Lower lobe of right lung (tissue), 2 donors: ENCODE measurements at places on chromosomes 5 and 9.
A peak's percentile ranks its signal among the peaks of the same experiment; 100 is the strongest.

DNA sequence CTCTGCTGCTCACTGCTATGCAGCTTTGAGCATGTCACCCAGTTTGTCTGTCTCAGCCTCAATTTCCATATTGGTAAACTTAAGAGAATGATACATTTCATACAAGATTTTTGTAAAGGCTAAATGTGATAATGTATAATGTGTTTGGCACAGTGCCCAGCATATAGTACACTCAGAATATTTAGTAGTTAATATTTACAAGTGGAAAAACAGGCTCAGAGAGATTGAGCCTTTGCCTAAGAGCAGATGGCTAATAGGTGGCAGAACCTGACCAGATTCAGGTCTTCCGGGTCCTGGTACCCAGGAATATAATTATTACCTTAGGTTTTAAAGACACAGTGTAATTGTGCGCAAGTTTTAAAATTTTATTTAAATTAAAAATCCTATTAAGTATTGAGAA lies 46.8 kb upstream of the KIAA1958 start:
- no peak for DNase-seq

DNA sequence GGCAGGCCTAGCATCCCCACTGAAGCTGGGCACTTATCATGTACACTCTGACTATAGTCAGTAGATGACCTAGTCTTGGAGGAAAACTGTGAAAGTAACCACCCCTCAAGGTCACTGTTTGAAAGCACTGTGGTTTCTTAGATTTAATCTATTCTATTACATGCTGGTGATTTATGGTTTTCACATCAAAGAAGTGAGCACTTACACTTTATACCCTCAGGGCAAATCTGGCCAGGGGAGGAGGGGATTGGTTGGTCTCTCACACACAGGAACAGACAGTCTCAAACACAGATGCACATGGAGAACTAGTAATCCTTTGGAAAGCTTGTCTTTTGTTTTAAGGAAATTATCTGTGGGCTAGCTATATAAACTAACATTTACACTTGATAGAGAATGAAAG lies 17.9 kb upstream of the SPIN1 start:
- no peak for DNase-seq

GRCh38 chr5:107661038-107661649 lies 9.6 kb downstream of the EFNA5 start:
- DNase-seq, result no peak

DNA sequence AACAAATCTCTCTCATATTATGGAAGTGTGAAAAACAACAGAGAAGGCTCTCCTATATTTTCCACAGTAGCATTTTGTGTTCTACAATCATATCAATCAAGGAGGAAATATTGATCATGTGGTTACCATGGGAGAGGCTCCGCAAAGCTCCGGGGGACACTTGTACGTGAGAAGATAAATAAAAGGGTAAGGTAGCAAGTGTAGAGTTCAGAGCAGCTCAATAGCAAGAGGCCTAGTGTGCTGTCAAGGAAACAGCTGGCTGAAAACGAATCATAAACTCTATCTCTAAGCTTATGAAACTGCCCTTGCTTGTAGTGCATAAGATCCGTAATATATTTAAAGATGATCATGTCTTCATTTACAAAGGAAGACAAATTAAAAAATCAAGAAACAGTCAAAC lies 57.5 kb downstream of the CDH18 start:
- no peak for DNase-seq

DNA sequence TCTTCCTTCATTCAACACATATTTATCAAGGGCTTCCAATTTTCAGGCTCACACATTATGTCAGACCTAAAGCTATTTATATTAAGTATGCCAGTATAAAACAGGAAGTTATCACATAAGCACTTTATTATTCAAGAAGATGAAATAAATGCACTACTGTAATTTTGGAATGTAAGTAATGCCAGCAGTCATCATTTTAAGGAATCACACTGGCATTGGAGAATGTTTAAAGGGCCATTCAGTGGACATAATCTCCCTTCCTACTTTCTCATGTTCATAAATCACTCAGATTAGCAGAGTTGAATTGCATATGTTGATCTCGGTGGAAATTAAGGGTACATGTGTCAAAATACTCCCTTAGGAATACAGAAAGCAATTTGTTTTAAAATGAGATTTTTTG lies 164.4 kb downstream of the GIN1 start:
- DNase-seq, result no peak

DNA sequence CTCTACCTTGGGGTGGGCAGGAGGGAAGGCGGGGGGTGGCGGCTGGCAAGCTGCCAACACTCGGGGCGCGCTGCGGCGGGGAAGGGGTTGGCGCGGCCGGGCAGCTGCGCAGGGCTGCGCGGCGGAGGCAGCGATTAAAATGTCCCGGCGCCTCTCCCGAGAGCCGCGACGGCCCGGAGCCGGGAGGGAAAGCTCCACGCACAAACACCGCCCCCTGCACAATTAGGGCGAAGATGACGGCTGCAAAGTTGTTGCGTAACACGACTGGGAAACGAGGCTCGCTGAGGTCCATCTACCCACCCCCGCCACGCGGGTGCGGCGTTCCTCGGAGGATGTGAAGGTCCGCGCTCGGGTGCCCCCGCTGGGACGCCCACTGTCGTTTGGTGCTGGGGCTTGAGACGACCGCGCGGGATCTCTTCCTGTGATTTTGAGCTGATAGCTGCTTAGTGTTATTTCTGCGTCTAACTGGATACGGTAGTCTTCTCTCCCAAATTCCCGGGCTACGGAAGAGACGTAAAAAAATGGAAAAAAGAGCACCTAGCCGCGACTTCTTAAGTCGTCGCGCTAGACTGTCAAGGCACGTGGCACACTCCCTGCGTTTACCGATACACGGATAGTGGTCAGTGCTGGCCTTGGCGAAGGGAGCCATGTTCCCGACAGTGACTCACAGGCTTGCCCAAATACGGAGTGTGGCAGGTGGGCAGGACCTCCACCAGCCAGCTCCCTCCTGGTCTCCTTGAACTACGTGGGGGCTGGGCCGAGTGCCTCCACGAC lies 958 bp upstream of the NFIL3 start:
- peak; percentile 92 for DNase-seq

- no peak for DNase-seq
Observed at GRCh38 chr9:122336189-122336588, 34.6 kb upstream of the PTGS1 start.

DNA sequence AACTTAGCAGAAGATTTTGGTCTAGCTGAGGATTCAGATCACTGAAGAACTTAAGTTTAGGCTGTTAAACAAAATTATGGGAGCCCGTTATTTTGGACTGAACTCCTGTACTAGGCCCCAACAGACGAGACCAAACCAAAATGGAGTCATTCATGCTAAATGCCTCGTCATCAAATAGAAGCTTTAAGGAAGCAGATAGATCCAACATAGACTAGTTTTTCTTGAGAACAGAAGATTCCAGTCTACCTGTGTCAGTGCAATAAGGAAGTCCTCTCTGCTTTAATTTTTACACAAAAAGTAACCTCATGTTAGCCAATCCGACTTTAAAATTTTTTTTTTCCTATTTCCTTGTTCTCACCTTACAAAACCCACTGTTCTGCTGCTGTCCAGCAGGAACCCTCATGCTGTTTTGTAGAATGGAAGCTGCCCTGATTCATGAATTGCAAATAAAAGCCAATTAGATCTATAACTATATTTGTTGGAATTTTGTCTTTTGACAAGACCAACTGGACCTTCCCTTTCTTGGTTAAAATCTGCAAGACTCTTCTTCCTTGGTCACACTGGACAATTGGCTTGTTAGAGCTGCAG lies 29.0 kb upstream of the GOLM1 start:
- DNase-seq, result no peak

DNA sequence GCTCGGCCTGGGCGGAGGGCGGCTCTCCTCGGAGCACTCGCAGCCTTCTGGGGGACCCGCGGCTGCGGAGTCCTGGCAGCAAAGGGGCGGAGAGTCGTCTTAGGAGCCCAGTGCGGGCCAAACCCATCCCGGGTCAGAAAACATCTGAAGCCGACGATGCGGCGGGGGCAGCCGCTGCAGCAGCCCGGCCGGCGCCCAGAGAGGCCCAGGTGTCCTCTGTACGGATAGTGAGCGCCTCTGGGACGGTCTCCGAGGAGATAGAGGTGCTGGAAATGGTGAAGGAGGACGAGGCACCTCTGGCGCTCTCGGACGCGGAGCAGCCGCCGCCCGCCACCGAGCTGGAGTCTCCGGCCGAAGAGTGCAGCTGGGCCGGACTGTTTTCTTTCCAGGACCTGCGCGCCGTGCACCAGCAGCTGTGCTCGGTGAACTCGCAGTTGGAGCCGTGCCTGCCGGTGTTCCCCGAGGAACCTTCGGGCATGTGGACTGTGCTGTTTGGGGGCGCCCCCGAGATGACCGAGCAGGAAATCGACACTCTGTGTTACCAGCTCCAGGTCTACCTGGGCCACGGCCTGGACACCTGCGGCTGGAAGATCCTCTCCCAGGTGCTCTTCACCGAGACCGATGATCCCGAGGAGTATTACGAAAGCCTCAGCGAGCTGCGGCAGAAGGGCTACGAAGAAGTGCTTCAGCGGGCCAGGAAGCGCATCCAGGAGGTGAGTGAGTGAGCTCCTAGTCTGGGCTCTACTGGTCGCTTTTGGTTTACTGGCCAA lies 1.2 kb downstream of the JMY start:
- peak; percentile 56 for DNase-seq

- no peak for DNase-seq
Observed at GRCh38 chr5:14706615-14707021, 42.1 kb downstream of the OTULIN start.

- DNase-seq, result peak; percentile 24
Observed at GRCh38 chr9:134632329-134632728, 9.3 kb upstream of the COL5A1 start.

DNA sequence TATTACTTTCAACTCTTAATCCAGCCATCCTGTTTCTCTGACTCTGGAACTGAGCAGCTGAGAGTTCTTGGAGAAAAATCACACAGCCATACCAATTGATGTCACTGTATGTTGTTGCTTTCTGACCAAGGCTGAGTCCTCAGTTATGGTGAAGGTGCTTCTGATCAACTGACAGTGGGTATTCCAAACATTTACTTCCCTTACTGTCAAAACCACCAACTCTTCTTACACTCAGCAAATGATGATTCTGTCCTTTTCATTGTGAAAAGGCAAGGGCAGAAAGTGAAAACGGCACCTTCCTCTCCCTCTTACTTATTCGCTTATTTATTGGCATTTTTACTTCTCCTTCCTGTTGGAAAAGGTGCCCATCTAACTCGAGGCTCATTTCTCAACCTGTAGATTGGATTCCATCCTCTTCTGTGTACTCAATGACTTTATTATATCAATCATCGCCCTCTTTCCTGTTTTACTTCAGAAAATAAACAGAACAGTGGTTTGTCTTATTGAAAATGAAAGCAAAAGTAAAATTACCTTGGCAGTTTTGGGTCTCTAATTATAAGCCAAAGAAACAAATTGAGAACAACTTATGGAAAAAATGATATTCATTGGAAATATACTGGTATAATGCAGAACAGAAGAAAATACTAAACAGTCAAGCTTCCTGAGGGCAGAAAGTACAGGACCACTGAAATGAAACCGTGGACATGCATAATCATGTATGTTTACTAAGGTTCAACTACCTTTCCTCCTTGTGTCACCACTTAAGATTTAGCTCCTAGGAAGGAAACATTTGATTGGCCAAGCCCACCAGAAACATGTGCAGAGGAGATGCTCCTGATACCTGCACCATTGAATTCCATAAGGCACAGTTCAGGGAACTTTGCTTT lies 104.5 kb upstream of the CHD1 start:
- DNase-seq, result no peak

- peak; percentile 30 for DNase-seq
Observed at GRCh38 chr5:1732945-1733344, 66.7 kb downstream of the MRPL36 start.

DNA sequence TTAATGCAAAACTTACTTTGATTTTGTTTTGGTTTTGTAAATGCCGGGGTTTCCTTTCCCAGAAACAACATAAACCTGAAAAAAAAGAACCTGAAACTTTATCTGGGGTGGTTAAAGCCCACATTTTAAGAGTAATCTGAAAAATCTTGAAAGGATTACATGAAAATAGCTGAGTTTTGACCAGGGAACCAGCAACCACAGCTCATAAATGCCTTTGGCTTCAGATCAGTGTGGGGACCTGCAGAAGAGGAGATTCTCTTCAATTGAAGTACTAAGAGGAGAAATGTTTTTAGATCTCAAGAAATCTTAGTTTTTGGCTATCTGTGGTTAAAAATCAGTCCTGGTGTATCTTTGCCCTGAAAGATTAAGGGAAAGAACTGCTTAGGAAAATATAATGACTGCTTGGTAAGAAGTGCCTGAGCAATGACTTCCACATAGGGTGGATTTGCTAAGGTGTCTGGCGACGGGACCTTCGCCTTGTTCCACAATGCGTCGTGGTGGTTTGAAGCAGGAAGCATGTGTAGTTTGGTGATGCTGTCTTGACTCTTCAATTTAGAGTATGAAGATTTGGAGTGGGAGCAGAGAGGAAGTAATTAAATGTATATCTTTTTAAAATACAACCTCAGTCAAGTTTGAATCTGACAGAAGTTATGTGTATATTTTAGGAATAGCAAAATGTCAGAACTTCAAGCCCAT lies 186.5 kb downstream of the MAN2A1 start:
- no peak for DNase-seq

DNA sequence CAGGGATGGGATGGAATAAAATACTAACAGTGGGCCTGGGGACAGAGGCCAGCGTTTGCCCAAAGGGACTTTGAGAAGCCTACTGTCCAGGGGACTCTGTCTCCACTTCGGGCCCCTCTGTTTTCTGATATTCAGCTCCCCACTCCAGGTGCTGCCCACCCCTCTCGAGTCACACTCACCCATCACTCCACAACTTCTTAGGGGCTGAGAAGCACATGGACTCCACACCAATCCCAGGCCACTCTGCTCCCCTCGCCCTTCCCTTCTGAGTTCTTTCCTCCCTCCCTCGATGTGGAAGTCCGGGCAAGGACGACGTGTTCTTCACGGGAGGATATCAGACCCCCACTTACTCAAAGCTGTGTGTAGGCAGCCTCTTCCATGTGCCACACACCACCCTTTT lies 124.5 kb downstream of the BARX1 start:
- DNase-seq, result no peak
